CD4-positive, alpha-beta T cell treated with Interleukin-4 for 4 hours (primary cell): ENCODE measurements at places on chromosomes 7 and 10.

GRCh38 chr7:159019111-159019510 lies 125.6 kb downstream of the VIPR2 start:
- DNase-seq: no peak

GRCh38 chr10:73506491-73506890 lies 10.7 kb upstream of the PPP3CB start:
- no peak for DNase-seq

GRCh38 chr7:49772916-49773217 lies 571 bp upstream of the VWC2 start:
- no peak for DNase-seq

GRCh38 chr7:103347507-103348267 lies at the start of gene PSMC2:
TSS of gene PSMC2 (plus strand) at chr7:103347643. CDS start at chr7:103347712, 69 bp downstream.
- peak; percentile 92 for DNase-seq

- no peak for DNase-seq
Observed at GRCh38 chr7:114670676-114671075, 251.2 kb upstream of the MDFIC start.

DNA sequence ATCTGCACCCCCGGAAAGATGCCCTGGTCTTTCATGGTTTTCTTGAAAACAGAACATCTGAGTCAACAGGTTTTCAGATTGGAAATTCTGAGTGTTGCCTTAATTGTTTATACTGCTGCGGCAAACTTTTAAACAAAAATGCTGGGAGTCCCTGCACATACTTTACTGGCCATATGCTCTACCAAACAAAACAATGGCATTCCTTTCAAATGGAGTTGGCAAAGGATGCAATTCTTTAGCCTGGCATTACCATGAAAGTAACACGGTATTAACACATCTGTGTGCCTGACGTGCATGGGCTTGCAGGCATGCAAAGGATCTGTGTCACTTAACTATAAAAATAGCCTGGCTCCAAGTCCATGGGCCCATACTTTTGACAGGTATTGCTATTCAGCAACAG lies 4.2 kb downstream of the INHBA start:
- no peak for DNase-seq

DNA sequence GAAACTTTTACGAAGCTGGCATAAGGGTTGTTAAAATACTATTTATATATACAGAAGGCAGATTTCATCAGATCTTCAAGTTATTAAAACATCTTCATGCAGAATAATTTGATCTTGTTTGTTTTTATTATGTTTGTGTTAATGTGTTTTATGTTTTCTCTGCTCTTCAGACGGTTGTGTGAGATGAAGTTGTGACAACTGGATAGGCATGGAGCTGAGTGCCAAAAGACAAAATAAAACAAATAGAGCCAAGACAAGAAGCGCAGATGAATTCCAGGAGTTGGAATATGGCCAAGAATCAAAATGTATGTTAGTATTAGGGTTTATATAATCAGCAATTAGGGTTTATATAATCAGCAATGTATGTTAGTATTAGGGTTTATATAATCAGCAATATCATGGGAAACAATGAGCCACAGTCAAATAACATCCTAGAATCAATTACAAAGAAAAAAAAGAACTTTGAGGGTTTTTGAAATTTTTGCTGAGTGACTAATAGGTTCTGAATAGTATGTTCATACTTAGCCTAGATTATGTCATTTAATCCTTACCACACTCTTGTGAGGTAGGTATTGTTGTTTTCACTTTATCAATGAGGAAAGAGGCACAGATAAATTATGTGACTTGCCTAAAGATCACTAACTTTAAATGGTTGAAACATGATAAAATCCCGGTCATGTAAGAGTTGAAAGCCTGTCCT lies 488.0 kb upstream of the STEAP1 start:
- no peak for DNase-seq

DNA sequence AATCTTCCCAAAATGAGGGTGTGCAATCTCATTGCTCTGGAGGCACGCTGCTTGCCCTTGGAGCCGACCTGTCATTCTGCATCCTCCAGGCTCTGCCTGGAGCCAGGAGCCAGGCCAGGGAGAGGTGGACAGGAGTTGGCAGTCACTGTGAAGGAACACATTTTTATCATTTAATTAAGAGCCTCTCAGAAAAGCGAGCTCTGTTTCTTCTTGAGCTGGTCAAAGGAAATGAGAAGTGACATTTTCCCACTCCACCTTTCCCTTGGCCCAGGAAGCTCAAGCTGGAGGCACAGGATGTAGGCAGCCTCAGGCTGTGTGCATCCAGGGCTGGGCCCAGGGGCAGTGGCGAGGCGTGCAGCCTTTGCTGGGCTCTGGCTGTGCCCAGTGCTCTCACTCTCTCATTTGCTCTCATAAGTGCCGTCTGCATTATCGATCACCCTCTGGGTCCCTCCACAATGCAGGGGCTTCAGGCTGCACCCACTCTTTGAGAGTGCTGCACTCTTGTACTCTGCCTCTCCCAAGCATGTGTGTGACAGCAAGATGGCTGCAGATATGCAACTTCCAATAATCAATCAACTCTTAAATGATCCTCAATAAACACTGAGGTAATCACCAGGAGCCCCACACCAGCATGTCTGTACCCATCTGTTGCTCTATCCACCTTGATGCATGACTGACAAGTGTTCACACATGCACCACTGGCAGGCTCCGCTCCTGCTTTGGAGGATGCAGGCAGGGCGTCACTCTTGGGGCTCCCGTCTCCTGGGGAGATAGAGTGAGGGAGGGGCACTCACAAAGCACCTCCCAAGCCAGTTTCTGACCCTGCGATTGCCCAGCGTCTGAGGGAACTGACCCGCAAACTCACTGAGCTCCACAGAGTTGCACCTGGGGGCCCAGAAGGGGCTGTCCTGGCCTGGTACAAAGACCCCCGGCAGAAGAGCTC lies 171.4 kb downstream of the ZNF248 start:
- DNase-seq: no peak
